ENCODE measurements at places on chromosomes 3 and 15.

DNA sequence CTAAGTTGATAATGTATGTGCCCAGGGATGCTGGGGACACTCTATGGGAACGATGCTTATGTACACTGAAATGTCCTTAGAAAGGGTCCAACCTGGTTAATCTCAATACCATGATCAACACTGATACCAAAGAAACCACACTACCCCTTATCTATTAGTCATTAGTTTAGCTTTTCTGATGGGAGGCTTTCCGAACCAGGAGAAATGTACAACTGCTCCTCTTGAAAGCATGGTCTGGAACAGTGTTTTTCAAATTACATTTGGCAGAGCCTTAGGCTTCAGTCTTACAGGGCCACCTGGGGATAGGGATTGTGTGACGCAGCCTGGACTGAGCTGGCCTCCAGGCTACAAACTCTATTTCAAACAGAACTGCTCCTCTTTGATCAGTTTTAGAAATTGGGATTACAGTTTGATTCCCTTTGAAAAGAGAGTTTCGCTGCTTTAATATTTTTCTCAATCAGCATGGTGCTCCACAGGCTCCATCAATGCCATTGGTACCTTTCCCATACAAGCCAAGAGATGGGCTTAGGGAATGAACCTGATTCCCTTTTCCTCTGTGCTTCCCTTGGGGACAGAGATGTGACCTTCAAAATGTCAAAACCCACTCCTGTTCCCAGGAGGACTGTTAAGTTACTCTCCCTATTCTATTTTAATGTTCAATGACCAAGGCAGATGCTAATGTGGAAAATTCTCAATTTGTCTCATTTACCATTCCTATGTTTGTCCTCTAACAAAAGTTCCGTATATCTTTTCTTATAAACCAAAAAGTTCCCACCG is 296.0 kb upstream of the ADAMTS9 start:
- DNase-seq = no peak

- no peak for DNase-seq
These were observed 515.3 kb upstream of the CFAP20DC start for GRCh38 chr3:59565125-59565524.

GRCh38 chr3:36461597-36461996 is 81.3 kb downstream of the STAC start:
- DNase-seq = peak; percentile 66

- DNase-seq = no peak
These were observed 749.3 kb upstream of the GOLIM4 start for GRCh38 chr3:168844894-168845482.

DNA sequence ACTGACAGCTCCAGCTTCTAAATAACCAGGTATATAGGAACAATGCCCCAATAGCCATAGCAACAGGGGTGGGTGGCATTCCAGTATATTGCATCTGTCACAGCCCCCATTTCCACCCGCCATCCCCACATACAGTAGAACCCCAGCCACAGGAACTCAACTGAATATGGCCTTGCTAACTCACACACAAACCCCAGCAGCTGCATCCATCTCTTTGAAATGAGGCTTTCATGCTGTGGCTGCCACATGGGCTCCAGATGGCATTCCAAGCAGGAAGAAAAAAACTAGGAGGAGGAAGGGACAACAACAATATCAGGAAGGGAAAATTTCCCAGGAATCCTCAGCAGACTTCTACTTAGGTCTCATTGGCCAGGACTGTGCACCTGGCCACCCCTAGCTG is 54.6 kb downstream of the CCR3 start:
- DNase-seq = no peak

DNA sequence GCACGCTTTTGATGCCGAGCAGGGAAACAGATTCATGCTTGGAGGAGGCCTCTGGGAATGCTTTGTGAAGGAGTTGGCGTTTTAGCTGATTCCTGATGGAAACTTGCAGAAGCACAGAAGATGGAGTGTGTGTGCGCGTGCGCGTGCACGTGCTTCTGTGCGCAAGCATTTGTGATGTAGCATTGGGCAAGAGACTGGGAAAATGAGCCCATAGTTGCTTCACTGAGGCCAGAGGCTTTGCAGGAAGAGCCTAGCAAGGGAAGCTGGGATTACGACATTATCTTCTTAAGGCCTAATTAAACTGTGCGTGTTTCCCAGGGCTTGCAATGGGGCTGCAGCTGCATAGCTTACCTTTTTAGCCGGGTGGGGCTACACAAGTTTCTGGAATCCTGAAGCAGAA is 18.1 kb upstream of the AGBL1 start:
- DNase-seq = no peak

DNA sequence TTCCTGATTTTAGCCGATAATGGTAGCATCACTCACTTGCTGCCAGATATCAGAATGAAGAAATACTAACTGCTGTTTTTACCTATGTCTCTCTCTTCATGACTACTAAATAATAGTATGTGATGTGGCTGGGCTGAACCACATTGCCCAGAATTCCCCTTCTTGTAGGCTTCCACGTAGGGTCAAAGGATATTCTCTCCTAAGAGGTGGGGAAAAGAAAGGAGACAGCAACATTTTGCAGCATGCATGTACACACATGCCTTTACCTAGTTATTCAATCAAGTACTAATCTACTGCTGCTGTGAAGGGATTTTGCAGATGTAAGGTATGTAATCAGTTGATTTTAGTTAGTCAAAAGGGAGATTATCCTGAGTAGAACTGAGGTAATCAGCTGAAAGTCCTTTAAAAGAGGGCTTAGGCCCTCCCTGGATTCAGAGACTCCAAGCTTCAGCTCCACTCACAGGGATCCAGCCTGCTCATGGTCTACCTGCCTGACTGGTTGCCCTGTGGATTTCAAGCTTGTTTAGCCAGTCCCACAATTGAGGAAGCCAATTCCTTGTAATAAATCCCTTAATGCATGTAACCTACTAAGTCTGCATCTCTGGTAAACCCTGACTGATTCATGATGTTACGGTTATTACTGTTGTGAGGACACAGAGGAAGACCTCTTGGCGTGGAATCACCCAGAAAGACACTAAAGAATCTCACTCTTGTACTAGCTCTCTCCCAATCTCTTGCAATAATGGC is 20.4 kb downstream of the PLD1 start:
- DNase-seq = no peak

- DNase-seq = no peak
These were observed 145.3 kb upstream of the IQSEC1 start for GRCh38 chr3:13218541-13218908.

- peak; percentile 22 for DNase-seq
These were observed 200.7 kb downstream of the MEIS2 start for GRCh38 chr15:36899696-36900095.

- peak; percentile 46 for DNase-seq
These were observed 849 bp downstream of the RRP9 start for GRCh38 chr3:51940648-51941462.

GRCh38 chr15:85406916-85407315 is 26.5 kb downstream of the AKAP13 start:
- peak; percentile 58 for DNase-seq

- DNase-seq = no peak
These were observed 136.4 kb upstream of the GOLGA6L4 start for GRCh38 chr15:84099181-84099580.

DNA sequence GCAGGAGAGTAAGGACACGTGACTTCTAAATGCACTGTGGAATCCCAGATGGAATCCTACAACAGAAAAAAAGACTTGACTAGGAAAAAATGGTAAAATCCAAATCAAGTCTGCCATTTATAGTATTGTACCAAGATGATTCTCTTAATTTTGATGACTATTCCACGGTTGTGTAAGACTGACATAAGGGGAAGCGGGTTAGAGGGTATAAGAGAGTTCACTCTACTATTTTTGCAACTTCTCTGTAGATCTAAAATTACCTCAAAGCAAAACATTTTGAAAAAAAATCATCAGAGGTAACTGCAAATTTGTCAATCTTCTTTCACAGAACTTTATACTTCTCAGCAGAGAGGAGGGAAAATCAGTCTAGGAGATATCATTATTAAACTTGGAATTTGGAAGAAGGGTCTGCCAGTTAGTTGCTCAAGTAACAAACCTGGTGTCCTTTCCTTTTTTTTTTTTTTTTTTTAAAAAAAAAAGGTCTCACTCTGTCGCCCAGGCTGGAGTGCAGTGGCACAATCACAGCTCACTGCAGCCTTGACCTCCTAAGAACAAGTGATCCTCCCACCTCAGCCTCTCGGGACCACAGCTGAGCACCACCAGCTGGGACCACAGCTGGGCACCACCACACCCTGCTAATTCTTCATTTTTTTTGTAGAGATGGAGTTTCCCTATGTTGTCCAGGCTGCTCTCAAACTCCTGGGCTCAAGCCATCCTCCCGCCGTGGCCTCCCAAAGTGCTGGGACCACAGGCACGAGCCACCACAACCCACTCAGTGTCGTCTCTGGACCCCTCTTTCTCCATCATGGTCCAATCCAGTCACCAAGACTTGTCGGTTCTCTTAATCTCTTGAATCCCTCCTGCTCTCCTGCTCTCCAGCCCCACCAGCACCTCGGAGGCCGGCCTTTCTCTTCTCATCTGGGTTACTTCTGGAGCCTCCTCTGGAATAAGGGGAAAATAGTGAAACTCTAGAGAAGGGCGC is 14.9 kb upstream of the HES1 start:
- DNase-seq = no peak

- no peak for DNase-seq
These were observed 33.9 kb downstream of the SHQ1 start for GRCh38 chr3:72814308-72814707.

DNA sequence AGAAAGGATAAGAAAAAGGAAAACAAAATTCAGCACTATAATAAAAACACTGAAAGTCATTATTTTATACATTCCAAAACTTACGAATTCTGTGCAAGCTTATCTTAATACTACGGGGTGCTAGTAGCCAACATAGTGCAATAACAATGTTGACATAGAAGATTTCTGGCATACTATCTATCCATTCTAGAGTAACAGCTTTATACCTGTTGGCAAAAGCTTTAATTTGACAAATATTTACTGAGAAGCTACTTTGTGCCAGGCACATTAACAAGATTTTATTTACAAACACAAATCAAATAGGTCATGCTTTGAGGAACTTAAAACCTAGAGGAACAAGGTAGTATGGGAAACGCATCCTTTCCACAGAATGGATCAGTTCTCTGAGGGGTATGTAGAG is 1.1 kb downstream of the ACKR4 start:
- DNase-seq = no peak

Measured in GM03348 (cell line).